ENCODE measurements at places on chromosomes 11 and 22. TPM values are rescaled to one million over a fixed set of nuclear protein-coding genes. Genes with fewer than 3 reads are reported as not detected.
A peak's percentile ranks its signal among the peaks of the same experiment; 100 is the strongest.

The SLC5A1 gene
- total RNA-seq, result not detected

The CKAP5 gene
- 125 TPM for total RNA-seq

The SH3BP1 gene
- total RNA-seq, result 24.0 TPM

The TRPM5 gene
- total RNA-seq, result not detected

The RDX gene
- 95.6 TPM for total RNA-seq

DNA sequence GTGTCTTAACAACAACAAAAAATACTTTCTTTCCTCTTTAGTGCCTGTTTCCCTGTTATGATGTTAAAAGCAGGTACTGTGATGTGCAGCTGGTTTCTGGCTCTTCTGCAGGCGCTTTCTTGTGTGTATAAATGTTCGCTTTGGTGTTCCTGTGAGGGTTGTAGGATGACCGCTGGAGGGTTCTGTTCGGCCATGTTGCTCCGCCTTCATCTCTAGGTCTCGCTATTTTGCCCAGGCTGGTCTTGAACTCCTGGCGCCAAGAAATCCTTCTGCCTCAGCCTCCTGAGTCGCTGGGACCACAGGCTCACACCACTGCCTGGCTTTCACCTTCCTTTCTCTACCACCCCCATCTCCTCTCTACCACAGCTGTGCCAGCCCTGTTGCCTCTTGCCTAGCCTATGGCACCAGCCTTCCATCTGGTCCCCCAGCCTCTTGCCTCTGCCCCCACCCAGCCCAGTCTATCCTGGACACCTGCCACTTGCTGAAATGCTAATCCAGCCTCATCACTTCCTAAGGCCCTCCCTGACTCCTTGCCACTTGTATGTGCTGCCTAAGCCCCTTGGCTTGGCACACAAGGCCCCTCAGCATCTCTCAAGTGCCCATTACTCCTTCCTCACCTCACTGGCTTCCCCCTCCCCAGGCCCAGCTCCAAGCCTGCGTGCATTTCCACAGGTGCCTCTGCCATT, 5.5 kb downstream of the LRRC74B start:
- no peak for DNase-seq

- peak; percentile 25 for DNase-seq
Measured at GRCh38 chr11:86999859-87000753, 37.6 kb upstream of the TMEM135 start.

DNA sequence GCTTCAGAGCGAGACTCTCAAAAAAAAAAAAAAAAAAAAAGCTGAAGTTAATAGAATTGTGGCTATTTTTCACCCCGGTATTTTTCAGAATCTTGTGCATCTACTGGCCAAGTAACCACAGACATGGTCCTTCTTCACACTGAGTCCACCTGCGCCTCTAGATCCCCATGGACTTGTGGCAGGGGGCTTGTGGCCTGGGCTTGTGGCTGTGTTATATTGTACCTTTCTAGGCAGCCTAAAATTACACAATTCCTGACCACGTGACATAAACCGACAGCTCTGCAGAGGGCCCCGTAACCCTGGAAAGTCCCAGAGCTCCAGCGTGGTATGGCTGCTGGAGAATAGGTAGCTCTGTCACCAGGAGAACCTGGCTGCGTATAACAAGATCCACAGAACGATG, 10.9 kb upstream of the NAALADL1 start:
- no peak for DNase-seq

- no peak for DNase-seq
Measured at GRCh38 chr11:8789864-8790263, 107.3 kb downstream of the RPL27A start.

DNA sequence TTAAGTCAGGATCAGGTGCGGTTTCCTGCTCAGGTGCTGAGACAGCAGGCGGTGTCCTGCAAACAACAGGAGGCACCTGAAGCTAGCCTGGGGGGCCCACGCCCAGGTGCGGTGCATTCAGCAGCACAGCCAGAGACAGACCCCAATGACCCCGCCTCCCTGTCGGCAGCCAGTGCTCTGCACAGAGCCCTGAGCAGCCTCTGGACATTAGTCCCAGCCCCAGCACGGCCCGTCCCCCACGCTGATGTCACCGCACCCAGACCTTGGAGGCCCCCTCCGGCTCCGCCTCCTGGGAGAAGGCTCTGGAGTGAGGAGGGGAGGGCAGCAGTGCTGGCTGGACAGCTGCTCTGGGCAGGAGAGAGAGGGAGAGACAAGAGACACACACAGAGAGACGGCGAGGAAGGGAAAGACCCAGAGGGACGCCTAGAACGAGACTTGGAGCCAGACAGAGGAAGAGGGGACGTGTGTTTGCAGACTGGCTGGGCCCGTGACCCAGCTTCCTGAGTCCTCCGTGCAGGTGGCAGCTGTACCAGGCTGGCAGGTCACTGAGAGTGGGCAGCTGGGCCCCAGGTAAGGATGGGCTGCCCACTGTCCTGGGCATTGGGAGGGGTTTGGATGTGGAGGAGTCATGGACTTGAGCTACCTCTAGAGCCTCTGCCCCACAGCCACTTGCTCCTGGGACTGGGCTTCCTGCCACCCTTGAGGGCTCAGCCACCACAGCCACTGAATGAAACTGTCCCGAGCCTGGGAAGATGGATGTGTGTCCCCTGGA, at the start of gene MYO7A:
Gene MYO7A, plus strand, starts transcription at position 327 of the 772 bp plus-strand sequence. CDS start 2,389 bp downstream, outside the sequence.
- peak; percentile 19 for DNase-seq

DNA sequence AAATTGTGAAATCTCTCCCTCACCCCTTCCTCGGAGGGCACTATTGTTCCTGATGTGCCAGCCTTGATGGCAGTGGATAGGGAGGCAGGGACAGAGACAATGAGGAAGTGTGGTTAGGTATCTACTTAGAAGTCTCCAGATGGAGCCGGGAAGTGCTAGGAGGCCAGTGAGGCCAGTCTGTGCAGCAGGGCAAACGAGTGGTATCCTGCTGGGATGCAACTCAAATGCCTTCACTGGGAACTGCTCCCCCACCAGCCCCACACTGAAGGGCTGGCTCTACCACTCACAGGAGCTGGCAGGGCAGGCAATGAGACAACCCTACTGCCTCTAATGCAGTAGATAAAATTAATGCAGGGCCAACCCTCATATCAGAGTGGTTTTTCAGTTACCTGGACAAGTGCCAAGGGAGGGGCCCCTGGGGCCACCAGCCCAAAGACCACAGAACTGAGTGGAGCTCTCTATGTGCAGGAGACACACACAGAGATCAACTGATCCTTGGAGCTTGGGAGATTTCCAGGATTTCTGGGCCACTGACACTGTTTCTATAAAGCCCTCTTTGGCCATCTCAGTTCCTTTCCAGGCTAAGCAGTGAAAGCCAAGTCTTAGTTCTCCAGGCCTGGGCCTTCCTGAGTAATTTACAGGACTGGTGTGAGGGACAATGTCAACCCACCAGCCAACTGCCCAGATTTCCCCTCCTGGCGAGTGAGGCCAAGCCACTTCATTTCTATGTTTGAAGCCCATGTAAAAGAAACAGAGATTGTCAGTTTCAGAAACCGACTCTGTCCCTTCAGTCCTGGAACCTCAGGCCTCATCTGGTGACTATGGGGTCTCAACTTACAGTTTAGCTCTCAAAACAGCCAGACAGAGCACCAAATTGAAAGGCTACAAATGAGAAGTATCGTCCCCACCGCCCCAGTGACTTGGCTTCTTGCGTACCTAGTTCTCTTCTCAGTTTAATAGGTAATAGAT, 4.1 kb downstream of the MIF start:
- DNase-seq, result no peak

DNA sequence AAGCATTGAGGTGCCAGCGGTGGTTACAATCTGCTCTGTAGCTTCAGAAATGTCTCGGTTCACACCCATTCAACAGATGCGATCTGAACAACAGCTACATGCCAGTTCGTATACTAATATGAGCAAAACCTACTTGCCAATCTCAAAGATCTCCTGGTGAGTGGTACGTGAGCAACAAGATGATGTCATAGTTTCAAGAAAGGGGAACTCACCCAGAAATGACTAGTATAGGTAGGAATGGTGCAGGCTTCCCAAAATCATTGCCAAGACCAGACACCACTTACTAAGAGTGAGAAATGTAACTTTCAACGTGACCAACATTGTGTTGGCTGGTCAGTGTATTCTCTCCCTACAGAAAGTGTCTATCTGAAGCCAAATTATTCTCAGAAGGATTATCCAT, 31.1 kb downstream of the OR6Q1 start:
- peak; percentile 90 for DNase-seq

- no peak for DNase-seq
Measured at GRCh38 chr11:117815262-117815803, 9.2 kb downstream of the FXYD2 start.

- DNase-seq, result no peak
Measured at GRCh38 chr11:88689548-88690240, 352.2 kb upstream of the CTSC start.

- peak; percentile 38 for DNase-seq
Measured at GRCh38 chr11:62340269-62340901, 3.1 kb downstream of the ASRGL1 start.

- DNase-seq, result no peak
Measured at GRCh38 chr11:81852896-81853295, 880.8 kb downstream of the FAM181B start.

DNA sequence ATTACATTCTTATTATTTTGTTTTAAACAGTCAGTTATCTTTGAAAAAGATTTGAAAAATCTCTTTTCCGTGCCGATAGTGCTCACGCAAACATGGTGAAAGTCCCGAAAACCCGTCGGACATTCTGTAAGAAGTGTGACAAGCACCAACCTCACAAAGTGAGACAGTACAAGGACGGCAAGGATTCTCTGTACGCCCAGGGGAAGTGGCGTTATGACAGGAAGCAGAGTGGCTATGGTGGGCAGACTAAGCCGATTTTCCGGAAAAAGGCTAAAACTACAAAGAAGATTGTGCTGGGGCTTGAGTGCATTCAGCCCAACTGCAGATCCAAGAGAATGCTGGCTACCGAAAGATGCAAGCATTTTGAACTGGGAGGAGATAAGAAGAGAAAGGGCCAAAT, 28.7 kb upstream of the CTSD start:
- DNase-seq, result no peak

DNA sequence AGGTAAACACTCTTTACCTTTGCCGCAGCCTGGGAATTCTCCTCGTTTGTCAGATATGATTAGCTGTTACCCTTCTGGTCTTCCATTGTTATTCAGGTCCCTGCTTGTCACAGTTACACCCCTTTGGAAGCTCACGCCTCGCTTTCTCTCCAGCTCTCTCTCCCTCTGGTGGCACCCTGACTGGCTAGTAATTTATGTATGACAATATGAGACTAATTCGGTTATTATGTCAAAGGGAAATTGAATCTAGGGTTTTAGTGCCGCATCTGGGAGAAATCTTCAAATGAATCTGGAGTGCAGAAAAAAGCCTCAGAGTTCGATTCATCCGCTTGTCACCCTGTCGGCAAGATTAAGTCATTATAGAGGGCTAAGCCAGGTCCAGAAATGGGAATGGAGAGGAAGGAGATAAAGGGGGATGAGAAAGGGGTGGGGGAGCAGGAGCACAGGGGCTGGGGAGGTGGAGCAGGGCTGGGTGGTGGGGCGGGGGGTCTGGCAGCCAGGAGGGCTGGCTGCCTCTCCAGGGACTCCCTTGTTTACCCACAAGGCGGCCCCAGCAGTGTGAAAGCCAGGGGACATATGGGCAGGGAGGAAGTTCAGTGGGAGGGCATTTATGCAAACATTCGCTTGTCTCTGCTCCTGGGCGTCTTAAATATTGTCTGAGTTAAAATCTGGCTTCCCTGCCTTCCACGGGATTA, 179.0 kb upstream of the NECTIN1 start:
- DNase-seq, result no peak

- no peak for DNase-seq
Measured at GRCh38 chr11:1924181-1924580, 4.7 kb downstream of the TNNT3 start.

DNA sequence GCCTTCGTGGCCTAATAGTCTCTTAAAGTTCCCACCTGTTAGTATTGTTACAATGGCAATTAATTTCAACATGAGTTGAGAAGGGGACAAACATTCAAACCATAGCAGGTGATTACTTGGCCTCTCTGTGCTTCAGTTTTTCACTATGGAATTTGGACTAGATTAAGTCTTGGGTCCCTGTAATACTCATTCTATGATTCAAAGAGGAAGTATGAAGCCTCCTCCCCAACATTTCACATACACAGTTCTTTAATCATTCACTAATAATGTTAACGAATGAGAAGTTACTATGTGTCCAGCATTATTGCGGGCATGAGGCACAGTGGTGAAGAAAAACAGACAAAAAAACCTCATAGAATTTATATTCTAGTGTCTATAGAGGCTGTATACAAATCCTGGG, 19.9 kb upstream of the USP47 start:
- DNase-seq, result no peak

- DNase-seq, result no peak
Measured at GRCh38 chr11:126088999-126089398, 26.3 kb upstream of the CDON start.

DNA sequence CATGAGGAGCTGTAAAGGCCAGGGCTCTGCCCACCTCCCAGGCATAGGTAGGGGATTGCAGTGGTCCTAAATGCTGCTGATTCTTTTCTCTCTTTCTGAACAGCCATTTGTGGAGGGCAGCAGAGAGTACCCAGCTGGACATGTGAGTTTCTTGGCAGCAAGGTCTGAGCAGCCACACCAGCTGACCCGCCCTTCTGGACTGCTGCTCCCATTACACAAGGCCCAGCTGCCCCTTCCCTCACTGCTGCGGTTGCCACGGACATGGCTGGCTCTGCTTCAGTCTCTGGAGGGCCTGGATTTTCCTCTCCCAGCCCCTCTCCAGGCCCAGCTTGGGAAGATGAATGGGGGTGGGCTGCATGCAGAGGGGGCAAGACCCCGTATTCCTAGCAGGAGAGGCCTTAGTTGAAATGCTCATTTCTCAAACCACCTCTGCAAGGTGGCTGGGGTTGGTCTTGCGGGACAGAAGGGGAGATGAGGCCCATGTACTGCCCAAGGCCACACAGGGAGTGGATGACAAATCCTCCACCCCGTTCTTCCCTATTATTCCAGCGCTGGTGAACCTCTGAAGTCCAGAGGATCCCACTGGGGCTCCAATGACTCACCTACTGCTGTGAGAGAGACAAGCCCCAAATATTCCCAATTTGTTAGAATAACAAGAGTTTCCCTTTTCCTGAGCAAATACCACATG, 4.6 kb downstream of the LGALS12 start:
- no peak for DNase-seq

DNA sequence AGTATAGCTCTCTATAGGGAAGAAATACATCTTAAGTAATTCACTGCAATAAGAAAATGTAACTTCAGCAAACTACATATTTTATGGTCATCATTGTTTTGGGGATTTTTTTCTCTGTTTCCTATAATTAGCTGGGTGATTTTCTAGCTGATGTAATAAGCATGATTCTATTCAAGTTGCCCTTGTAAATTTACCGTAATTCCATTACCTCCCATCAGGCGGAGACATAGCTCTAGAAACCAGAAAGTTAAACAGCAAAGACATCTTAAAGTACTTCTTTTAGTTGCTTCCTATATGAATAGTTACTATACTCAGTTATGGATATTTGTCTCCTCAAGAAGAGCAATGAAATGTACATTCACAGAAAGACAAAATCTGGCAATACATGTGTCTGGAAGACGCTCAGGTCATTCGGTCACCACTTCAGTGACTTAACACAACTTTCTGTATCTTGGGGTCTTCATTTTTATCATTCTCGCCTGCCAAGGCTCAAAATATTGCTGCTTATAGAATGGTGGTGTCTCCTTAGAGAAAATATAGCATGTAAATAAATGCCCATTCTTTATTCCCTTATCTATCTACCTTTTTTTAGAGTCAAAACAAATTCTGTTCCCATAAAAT, 239.9 kb upstream of the ZC3H12C start:
- peak; percentile 64 for DNase-seq
